ENCODE measurements at places on chromosomes 12 and 14.
A peak's percentile ranks its signal among the peaks of the same experiment; 100 is the strongest.

- DNase-seq = no peak
These were observed 33.9 kb downstream of the ACTN1 start for GRCh38 chr14:68945190-68945584.

DNA sequence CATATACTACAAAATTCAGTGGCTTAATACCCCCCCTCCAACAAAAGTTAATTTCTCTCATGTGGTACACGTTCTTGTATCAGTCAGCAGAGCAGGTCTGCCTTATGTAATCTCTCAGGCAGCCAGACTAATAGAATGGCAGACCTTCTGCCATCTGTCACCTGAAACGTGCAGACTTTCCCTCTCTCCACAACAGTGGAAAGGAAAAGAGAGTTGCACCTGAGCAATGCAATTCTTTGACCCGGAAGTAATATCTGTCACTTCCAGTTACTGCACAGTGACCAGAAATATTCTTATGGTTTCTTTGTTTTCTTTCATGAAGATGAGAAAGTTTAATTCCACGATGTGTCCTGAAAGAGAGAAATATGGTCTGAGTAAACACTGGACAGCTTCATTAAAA, 14.4 kb downstream of the KERA start:
- no peak for DNase-seq

DNA sequence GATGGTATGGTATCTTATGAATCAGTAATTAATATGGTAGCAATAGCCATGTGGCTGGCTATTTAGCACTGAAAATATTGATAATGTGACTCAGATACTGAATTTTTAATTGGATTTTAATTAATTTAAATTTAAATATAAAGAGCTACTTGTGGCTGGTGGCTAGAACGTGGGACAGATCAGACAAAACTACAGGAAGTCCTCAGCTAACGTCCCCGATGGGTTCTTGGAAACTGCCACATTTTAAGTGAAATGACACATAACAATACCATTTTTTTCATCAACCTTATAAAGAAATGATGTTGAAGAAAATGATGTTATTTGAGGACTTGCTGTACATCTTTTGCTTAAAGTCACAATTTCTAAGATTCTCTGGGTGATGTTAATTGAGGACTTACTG, 138.1 kb upstream of the FLRT2 start:
- peak; percentile 1 for DNase-seq

DNA sequence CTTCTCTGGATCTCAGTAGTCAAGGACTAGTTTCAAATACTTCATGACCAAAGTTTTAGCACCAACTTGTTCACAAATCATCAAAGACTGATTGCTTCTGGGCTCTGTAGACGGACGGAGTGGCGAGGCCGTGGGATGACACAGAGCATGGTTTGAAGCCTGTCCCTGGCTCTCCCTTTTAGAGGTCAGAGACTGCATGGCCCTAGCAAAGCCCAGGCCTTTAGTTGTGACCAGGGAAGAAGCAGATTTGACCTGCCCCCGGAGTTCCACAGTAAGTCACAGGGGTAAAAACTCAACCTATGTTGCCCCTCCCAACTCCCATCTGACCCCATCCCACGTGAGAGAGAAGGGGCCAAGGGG, 90.4 kb downstream of the SYNE3 start:
- no peak for DNase-seq

DNA sequence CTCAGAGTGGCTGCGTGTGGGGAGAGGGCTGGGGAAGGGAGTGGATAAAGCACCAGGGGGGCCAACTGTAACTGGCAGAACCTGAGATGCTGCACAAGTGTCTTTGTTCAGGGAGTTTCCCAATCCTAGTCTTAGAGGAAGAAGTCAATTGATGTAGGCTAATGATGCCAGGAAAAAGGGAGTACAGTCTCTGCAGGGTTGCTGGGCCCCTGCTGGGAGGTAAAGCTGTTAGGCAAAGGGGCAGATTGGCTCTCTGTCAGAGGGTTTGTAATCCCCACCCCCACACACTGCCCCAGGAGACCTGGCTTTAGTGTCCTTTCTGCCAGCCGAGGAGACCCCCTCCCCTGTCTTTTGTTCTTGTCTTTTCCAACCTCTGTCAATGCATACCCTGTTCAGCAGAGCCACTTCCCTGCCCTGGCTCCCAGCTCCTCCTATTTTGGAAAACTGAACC, 178.4 kb downstream of the KCNA5 start:
- no peak for DNase-seq

- DNase-seq = no peak
These were observed 54.5 kb downstream of the C12orf75 start for GRCh38 chr12:105384916-105385535.

DNA sequence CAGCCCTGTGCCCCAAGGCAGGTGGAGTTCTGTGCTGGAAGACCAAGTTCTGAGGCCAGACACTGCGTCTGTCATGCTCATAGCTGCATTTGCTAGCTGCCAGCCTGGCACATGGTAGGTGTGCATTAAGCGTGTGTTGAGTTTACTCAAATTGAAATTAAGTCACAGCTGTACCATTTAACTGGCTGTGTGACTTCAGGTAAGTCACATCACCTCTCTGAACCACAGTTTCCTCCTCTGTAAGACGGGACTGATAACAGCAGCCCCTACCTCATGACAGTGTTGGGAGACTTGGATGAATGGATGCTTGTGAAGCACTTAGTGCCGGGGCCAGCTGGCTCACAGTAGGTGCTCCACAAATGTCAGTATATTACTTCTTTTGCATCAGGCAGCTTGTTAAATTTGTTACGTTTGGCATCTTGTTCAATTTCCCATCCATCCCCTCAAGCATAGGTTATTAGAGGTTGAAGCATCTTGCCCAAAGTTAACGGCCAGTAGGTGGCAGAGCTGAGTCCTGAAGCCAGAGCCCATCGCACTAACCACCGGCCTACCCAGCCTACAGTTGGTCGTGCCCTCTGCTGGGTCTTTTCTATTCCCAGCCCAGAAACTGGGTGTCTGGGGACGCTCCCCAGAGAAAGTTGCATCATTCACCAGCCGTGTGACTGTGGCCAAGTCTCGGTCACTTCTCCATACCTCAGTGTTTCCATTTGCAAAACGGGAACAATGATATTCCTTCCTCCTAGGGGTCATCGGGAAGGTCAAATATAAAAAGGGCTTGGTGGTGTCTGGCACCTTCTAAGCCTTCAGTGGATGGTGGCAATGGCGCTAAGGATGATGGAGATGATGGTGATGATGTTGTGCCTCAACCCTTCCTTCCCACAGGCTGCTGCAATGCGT, 4.5 kb downstream of the DAO start:
- DNase-seq = peak; percentile 68

DNA sequence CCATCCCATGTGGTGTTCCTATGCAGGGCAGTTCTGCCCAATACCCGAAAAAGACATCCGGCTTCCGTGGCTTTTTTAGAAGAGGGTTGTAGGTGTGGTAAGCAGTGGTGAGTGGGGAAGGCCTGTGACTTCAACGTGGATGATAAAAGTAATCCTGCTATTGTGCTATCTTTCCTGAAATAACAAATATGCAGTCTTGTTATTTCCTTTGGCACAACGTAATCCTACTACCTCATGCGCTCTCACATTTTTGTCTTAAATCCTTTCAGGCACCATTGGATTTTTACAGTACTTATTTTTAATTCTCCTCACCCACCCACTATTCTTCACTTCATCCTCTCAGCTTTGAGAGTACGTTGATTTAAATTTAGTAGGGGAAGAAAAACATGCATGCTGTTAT, 96.8 kb downstream of the IPO8 start:
- no peak for DNase-seq

- no peak for DNase-seq
These were observed 36.7 kb upstream of the NKX2-8 start for GRCh38 chr14:36619131-36619530.

DNA sequence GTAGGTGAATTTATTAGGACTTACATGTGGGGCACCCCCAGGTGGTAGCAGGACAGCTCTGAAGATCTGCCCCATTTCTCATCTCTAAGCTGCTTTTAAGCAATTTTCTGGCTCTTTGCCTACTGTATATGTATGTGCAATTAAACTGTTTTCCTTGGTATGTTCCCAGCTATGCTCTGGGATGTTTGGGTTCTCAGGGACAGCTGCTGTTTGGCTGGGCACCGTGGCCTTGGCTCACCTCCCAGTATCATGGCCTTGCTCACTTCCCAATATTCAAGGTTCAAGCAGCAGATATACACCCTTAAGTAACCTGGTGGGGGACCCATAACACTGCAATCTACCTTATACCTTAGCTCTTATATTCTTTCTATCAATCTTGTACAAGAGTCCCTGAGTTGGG, 53.7 kb upstream of the KITLG start:
- no peak for DNase-seq

- DNase-seq = no peak
These were observed 69.6 kb downstream of the NT5DC3 start for GRCh38 chr12:103771466-103771865.

DNA sequence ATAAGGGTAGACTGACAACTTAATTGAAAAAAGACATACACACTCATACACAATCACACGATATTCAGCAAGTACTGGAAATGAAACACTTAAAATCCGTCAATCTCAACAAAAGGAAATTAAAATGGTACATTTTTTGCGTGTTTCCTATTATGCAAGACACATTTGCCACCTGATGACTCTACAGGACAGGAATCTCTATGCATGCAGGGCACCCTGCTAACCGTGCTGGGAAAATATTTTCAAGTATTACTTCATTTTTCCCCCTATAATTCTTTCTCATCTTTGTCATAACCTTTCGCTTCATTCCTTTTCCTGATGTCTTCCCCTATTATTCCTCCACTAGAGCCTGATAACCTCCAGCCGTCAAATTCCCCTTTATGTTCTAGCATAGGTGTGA, 150.2 kb downstream of the TMEM132D start:
- no peak for DNase-seq

GRCh38 chr12:118354903-118355302, 17.8 kb downstream of the TAOK3 start:
- no peak for DNase-seq

DNA sequence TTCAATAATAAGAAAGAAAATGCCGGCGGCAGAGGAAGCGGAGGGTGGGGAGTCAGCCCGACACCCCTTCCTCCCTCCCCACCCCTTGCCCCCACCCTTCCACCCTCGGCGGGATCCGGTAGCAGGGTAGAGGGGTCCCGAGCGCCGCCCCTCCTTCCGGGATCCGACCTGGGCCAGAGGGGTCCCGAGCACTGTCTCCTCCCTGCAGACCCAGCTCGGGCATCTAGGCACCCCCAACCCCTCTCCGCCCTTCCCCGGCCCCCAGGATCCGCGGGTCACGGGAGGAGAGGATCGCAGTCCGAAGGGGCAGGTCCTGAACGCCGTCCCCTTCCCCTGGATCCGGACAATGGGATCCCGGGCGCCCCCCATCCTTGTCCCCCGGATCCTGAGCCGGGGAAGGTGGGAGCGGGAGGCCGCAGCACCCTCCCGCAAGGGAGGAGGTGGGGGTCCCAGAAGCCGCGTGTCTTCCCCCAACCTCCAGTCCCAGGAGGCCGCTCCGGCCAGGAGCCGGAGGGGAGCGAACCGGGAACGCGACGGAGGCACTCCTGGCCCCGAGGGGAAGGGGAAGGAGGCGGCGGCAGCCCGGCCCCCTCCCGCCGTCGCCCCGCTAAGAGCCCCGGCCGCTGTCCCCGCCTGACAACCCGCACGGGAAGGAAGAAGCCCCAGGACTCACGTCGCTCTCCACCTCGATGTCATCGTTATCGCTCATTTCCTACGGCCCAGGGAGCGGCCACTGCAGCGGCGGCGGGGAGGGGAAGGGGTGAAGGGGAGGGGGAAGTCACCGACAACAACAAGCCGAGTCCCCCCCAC, 481 bp downstream of the MAX start:
- no peak for DNase-seq

GRCh38 chr12:105721051-105721825, 390.7 kb downstream of the C12orf75 start:
- no peak for DNase-seq

- no peak for DNase-seq
These were observed 6.8 kb upstream of the NR4A1 start for GRCh38 chr12:52044292-52044983.

DNA sequence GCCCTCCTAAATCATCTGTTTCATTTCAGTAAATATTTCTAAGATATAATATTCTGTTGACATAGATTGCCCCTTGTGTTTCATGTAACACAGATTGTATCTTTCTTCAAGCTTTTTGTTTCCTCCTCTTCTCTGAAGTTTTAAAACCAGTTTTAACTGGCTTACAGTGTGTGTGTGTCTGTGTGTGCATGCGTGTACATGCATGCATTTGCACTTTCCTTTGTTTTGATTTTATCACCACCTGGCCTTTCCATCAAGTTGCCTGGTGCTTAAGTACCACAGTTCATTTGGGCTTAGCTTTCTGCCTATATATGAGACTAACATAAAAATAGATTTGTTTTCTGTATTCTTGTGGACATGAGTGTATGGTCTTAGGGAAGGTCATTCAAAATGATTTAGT, 31.9 kb downstream of the ETNK1 start:
- no peak for DNase-seq

- no peak for DNase-seq
These were observed 1.1 kb downstream of the CCDC197 start for GRCh38 chr14:93997916-93998870.

GRCh38 chr12:39627914-39628313, 8.3 kb upstream of the ABCD2 start:
- DNase-seq = peak; percentile 53

GRCh38 chr12:130636370-130636769, 79.7 kb downstream of the RIMBP2 start:
- DNase-seq = no peak

DNA sequence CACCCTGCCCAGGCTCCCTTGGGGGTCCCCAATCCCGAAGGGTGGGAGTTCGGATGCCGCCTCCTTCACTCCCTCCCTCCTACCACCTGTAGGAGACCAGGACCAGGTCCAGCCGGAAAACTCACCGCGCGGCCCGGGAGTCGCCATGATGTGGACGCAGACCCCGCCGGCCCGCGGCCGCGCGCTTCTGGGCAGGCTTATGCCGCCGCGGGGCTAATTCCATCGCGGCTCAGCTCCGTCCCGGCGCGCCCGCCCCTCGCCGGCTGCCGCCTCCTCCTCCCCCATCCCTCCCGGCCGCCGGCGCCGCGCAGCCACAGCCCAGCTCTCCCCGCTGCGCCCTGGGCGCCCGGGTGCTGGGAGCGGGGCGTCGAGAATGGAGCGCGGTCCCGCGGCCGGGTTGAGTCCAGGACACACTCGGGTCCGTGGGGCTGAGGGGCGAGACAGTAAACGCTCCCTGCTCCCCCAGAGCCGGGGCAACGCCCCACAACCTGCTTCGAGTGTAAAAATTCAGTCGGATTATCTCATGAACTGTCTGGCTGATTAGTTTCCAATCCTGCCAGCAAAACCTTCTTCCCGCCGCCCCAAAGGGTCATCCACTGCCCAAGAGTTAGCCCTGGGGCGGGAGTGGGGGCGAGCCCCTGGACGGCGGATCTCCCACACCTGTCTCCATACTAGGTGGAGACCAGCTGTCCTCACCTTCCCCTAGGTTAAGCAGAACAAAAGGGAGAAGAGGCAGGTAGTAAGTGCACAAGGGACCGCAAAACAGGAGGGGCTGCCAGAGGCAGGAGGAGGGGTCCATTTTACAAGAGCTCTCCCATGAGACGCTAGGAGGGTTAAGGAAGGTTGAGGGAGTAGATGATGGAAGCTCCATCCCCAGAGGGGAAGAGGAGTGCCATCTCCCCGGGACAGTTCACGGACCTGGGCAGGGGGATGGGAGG, at the start of gene ANO2:
Gene ANO2 (minus strand): TSS at position 189 of the 938 bp plus-strand sequence. CDS start 42 bp downstream, at position 147.
- no peak for DNase-seq

- DNase-seq = no peak
These were observed 1.6 kb downstream of the METTL3 start for GRCh38 chr14:21509432-21510143.

All from activated CD4-positive, alpha-beta T cell treated with anti-CD3 and anti-CD28 coated beads, Interleukin-2, Interleukin-4, amounts not matched to agents 100 ng/mL and 50 ng/mL, durations not matched to agents 16 hours and 8 hours (primary cell).